ENCODE measurements at places on chromosomes 13 and 19. TPM values are rescaled to one million over a fixed set of nuclear protein-coding genes. Genes with fewer than 3 reads are reported as not detected.

Gene SMIM44
- total RNA-seq = not detected

Gene PAN3
- total RNA-seq = 24.4 TPM

Gene PRODH2
- not detected for total RNA-seq

Gene HOMER3
- not detected for total RNA-seq

Gene C19orf73
- 1.3 TPM for total RNA-seq
